ENCODE measurements at places on chromosomes 2 and 18.
A peak's percentile ranks its signal among the peaks of the same experiment; 100 is the strongest.

DNA sequence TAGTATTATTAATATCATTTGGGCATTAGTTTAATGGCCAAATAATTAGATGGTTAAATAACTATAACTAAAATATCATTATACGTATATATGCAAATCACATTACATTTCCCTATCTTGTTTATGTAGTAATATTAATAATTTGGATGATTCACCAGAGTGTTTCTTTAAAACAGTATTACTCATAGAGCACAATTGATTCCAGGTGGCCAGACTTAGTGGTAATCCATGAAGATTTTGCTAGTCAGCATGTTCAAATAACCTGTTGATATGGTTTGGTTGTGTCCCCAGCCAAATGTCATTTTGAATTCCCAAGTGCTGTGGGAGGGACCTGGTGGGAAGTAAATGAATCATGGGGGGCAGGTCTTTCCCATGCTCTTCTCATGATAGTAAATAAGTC, 782.3 kb downstream of the LRP1B start:
- no peak for DNase-seq

GRCh38 chr18:51195451-51196117, 1.9 kb downstream of the MEX3C start:
- DNase-seq, result no peak

DNA sequence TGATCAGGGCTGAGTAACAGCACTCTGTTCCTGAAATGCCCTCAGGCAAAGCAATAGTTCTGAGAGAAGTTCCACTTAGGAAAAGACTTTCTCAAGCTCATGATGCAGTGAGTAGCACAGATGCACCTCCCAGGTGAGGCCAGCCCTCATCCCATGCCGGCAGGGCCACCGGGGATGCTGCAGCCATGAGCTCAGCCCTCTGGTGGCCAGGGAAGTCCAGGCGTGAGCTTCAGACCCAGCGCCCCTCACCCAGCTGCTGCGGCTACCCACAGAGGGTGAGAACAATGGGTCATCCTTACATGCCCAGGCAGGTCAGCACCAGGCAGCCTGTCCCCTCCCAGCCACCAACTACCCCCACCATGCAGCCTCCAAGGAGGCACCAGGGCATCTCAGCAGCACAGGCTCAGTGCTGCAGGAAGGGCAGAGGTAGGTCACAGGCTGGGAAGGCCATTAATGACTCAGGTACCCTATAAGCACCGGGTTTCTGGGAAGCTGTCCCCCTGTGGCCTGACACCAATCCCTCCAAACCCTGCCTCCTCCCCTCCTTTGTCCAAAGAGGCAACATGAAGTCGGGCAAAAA, 50.6 kb downstream of the TTC32 start:
- no peak for DNase-seq

DNA sequence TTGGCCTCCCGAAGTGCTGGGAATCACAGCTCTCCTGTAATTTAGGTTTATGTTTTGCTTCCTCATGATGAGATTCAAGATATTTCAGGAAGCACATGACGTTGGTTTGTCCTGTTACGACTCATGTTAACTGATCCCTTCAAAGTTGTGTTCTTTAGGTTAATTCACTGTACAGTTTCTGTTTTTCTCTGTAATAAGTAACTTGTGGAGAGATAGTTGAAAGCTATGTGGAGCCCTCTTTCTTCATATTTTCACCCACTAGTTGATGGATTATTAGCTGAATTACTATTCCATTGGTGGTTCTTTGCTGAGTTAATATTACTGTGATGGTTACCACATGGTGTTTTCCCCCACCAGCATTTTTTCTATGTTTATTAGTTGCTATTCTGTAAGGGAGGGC, 18.3 kb upstream of the CHCHD5 start:
- no peak for DNase-seq

DNA sequence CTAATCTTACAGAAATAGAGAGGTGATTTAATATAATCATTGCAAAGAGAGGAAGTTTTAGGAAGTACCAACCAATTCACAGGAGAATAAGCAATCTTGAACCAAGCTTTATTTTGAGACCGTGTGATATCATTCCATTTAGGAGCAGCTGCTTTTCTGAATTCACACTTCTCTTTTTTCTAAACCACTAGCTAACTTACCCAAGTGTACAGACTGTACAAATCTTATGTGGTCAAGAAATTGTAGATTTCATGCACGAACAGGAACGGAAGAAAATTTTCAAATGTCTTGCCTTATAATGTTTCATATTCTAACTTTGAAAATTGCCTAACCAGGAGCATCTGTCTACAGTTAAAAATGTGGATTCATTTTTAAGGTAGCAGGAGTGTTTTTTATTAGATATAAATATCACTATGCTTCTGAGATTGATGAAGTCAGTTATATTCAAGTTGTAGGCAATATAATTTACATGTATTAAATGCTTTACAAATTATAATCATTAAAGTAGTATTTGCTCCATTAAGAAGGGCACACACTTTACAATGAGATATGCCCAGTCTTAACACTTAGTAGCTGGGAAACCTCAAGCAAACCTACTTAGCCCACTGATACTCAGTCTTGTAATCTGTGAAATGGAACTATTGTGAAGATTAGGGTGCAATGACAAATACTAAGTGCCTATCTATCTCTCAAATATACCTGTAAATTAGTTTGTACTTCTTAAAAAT, 302.2 kb upstream of the STON1 start:
- DNase-seq, result no peak

DNA sequence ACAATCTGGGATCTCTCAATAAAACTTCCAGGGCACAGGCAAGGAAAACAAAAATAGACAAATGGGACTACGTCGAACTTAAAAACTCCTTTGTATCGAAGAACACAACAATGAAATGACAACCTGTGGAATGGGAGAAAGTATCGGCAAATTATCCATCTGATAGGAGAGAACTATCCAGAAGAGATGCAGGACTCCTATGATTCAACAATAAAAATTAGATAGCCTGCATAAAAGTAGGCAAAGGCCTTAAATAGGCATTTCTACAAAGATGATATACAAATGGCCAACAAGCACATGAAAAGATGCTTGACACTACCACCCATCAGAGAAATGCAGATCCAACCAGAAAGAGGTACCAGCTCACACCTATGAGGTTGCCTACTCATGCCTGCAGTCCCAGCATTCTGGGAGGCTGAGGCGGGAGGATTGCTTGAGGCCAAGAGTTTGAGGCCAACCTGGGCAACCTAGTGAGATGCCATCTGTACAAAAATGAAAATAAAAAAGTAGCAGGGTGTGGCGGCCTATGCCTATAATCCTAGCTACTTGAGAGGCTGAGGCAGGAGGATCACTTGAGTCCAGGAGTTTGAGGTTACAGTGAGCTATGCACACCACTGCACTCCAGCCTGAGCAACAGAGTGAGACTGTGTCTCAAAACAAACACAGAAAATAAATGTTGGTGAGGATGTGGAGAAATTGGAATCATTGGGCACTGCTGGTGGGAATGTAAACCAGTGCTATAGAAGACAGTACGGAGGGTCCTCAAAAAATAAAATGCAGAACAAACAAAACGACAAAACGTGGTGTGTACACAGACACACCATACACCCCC, 21.6 kb downstream of the TWIST2 start:
- DNase-seq, result no peak

DNA sequence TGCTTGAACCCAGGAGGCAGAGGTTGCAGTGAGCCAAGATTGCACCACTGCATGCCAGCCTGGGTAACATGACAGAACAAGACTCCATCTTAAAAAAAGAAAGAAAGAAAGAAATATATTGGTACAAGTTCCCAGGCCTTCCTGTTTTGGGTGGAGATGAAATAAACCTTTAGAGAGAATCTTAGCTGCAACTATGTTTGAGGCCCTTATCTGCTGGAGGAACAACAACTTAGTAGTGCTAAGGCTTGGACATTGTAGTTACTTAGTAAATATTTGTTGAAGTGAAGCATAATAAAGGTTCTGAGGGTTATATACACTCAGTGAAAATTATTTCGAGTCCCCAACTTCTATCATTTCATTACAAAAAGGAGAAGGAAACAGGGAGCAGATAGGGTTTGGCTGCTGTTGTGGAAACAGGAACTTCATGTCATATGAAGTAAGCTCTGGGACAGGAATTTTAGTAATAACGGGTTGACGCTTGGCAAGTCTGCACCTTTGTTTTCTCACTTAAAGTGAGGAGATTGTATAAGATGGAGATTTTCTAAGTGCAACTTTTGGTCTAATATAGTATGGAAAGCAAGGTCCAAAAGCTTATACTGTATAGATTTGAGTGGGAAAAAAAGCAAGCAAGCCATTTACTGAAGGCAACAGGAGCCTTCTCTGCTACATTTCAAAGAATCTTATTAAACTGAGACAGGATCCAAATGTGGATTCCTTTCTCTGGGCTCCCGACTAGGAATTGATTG, 40.0 kb upstream of the AGPS start:
- no peak for DNase-seq

DNA sequence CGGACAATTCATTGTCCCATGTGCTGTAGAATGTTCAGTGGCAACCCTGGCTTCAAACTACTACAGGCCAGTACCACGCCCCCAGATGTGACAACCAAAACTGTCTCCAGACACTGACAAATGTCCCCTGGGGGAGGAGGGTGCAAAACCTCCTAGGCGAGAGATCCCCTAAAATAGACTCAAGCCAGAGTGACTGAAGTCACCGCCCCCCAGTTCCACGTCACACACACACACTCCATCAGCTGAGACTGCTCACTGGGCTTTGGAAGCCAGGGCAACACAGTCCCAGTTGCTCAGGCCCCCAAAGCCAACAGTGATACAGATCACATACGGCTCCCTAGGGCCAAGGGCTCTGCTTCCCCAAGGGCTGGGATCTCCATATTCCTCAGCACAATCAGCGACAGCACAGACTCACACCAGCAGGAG, 19.1 kb downstream of the HDAC4 start:
- no peak for DNase-seq

GRCh38 chr2:28401411-28401810, 8.8 kb downstream of the FOSL2 start:
- no peak for DNase-seq

GRCh38 chr2:206585335-206585734, 57.0 kb upstream of the FAM237A start:
- no peak for DNase-seq

DNA sequence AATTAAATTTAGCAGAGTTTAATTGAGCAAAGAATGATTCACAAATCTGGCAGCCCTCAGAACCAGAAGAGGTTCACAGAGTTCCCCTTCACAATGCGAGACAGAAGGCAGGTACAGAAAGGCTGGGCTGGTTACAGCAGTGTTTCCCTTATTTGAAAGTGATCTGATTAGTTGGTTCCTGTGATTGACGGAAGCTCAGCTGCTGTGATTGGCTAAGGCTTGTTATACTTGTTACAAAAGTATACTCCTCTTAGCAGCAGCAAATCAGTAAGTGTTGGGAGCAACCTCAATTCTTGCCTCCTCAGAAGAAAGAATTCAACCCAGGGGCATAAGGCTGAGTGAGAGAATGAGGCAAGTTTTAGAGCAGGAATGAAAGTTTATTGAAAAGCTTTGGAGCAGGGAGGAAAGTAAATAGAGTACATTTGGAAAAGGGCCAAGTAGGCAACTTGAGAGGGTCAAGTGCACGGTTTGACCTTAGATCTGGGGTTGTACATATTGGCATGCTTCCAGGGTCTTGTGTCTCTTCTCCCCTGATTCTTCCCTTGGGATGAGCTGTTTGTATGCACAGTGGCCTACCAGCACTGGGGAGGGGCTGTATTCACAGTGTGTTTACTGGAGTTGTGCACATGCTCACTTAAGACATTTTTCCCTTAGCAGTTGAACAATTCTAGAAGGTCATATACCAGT, 431.8 kb upstream of the RAB12 start:
- DNase-seq, result no peak

DNA sequence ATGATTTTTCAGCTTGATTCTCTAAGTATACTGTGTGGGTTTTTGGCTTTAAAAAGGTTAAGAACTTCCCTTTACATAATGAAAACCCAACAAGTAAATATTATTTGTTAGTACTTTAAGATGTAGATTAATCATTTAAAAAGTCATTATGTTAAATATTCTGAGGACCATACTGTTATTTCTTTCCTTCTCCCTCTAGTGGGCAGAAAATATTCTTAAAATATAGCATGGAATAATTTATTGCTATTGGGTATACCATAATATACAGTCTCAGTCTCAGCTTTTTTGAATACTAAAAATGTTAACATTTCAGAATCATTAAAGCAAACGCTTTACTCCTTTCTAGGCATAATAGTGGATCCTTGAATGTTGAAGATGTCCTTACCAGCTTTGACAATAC, 28.1 kb downstream of the CAMKMT start:
- no peak for DNase-seq

DNA sequence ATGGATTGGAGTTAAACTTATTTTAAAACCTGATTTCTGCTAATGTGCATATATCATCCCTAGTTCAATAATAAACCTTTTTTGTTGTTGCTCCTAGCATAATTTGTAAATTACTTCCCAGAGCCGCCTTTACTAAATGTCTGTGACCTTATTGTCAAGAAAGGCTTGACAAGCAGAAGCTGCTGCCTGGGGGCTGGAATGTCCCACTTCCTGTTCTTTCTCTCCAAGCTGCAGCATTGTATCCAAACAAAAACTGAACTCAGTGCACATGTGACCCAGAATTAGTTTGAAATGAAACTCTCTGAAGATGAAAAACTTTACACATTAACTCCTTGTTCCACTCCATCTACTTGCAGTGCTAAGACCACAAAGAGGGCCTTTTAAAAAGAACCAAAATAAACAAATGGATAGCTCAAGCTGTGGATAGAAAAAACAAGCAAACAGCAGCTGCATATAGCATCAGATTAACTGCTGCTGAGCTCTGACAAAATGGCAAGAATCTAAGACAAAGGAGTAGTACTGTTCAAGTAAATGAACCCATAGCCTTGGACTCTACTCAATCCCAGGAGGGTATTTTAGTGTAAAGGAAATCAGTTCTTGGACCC, 99.8 kb upstream of the NEUROD1 start:
- no peak for DNase-seq

- no peak for DNase-seq
Measured at GRCh38 chr2:242035858-242036652, 166.5 kb downstream of the RTP5 start.

GRCh38 chr2:8803658-8804379, 33.6 kb downstream of the KIDINS220 start:
- DNase-seq, result peak; percentile 70

DNA sequence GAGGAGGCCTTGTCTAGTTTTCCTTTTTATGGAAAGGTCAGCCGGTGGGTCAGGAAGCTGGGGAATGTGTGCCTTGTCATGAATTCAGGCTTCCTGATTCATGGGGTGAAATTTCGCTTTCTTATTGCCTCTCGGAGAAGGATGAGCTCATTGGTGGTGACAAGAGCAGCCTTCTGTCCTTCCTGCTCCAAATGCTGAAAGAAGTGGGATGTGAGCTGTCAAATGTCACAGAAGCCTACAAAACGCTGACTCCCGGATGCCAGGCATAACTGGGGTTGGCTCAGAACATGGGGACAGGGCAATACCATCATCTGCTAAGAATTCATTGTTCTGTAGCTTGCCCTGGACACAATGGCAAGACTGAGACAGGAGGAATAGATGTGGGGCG, 55.8 kb upstream of the FAM136A start:
- no peak for DNase-seq

GRCh38 chr2:101111917-101112771, 39.0 kb downstream of the TBC1D8 start:
- DNase-seq, result peak; percentile 89

Data from hepatic stellate cell (primary cell).